ENCODE measurements at places on chromosomes 7 and 10.

GRCh38 chr10:6474871-6475270, 105.2 kb downstream of the PRKCQ start:
- DNase-seq, result no peak

DNA sequence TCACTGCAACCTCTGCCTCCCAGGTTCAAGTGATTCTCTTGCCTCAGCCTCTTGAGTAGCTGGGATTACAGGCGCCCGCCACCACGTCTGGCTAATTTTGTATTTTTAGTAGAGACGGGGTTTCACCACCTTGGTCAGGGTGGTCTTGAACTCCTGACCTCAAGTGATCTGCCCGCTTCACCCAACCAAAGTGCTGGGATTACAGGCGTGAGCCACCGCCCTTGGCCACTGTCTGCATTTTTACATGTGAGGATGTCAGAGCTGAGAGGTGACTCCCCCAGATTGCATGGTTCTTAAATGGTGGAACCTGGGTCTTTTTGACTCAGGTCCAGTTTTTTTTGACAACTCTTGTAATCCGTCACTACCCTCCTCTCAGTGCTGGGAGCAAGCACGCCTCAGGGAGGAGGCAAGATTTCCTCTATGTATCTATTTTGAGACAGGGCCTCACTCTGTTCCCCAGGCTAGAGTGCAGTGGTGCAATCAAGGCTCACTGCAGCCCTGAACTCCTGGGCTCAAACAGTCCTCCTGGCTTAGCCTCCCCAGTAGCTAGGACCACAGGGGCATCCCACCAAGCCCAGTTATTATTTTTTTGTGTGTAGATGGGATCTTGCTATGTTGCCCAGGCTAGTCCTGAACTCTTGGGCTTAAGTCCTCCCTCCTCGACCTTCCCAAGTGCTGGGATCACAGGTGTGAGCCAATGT, 1.2 kb upstream of the SRRT start:
- no peak for DNase-seq

GRCh38 chr10:19651549-19651948, 164.7 kb upstream of the PLXDC2 start:
- no peak for DNase-seq

DNA sequence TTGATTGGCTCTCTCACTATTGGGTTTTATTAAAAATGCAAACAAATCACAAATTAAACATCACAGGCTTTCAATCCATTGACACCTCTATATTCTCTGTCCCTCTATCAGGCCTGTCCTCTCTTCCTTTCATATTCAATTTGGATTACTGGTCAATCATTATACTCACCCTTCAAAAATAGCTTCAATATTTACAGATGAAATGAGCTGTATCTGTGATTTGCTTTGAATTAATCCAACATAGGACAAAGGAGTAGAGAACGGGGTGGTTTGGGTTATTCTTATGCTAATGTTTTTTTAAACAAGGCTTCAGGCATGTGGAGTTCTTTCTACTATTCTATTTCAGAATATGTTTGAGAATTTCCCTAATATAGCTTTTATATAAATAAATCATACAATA, 2.3 kb downstream of the TAS2R39 start:
- no peak for DNase-seq

Data from activated naive CD8-positive, alpha-beta T cell treated with anti-CD3 and anti-CD28 coated beads, Interleukin-2, amount 50 U/mL, for 16 hours (primary cell).